ENCODE measurements at places on chromosomes 6 and 20.

GRCh38 chr6:125277838-125278237 is 23.9 kb downstream of the HDDC2 start:
- DNase-seq = no peak

GRCh38 chr6:37861452-37861851 is 41.9 kb downstream of the ZFAND3 start:
- DNase-seq = no peak

GRCh38 chr6:166749666-166750065 is 122.6 kb upstream of the RPS6KA2 start:
- no peak for DNase-seq

GRCh38 chr20:57308451-57309271 is 20.9 kb upstream of the SPO11 start:
- DNase-seq = no peak

DNA sequence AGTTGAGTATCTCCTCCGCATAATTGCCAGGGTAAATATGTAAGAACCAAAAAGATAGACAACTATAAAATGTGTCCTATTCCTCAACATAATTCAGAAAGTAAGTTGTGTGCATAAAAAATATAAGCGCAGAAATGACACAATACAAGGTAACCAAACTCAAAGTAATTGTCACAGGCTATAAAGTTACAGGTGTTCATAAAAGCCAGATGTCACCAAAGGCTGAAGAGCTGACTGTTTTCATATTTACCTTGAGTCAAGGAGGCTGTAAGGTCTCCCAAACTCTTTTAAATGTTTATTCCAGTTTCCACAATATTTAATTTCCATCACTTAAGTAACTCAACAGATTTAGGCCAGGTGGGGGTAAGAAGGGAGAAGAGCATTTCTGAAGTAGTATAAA is 192.2 kb upstream of the MARCKS start:
- DNase-seq = no peak

DNA sequence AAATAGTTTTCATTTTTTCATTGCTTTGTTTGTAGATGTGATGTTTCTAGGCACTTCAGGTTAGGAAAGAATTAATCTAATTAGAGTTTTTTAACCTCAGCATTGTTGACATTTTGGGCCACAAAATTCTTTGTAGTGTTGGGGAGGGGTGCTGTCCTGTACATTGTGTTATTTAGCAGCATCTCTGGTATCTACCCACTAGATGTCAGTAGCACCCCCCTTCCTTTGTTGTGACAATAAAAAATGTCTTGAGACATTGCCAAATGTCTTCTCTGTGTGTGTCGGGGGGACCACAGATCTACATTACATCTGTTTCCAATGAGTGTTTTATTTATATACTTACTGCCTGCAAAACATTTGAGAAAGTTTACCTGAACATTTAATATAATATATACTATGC is 45.6 kb downstream of the EYA4 start:
- DNase-seq = peak; percentile 14

DNA sequence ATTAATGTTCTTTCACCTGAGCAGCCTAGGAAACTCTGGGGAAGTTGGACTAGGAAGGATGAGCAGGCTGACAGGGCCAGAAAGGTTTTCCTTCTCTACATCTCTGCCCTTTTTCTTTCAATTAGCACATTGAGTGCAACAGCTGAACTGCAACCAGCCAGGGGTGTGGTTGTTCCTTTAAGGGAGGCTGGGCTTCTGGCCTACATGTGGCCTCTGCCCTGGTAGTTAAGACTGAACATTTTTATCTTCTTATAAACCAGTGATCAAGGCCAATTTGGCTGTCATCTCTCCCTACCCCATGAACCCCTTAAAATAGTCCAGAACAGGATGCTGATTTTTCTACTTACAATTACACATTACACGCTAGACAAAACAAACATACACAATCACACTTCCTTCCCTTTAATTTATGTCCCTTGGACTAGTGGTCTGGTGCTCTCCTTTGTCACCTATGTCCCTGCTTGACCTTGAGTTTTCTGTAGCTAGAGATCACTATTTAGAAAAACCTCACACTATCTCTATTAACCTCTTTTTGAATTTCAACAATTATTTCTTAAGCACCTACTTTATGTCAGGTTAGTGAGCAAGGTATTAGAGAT is 60.3 kb downstream of the RNF217 start:
- DNase-seq = peak; percentile 64

GRCh38 chr20:48683467-48684175 is 144.2 kb downstream of the PREX1 start:
- no peak for DNase-seq

DNA sequence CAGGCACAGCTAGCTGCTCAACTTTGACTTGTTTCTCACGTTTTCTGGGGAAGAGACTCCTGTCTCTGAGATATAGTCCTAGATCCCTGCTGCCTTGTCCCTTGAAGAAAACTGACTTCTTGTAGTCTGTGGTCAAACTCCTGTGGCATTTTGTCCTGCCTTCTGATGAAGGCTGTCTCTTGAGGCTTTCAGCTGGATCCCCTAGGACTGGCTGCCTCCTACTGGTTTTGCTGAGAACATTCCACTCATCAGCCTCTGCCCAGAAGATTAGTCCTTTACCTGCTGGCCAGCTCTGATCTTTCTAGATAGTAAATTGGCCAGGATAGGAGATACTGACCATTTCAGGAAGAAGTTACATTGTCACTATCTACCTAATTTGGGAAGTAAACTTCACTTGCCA is 71.9 kb upstream of the CNR1 start:
- DNase-seq = peak; percentile 6

GRCh38 chr20:44031781-44032582 is 117.3 kb downstream of the TOX2 start:
- DNase-seq = no peak

DNA sequence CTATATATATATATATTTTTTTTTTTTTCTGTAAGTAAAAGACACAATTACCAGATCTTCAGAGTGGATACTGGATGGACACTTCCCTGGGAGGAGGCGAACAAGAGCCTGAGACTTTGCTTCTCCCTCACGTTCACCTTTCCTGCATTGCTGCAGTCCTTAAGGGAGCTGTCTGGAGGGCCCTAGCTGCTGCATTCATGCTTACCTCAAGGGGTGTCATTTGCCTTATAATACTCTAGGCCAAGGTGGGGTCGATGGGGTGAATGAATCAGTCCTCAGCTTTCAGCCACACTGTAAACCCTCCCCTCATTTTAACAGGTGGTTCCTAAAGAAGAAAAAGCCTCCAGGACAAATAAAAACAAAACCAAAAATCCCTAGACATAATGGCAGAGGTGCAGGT is 34.8 kb upstream of the CD83 start:
- no peak for DNase-seq

GRCh38 chr6:54633601-54634000 is 213.0 kb upstream of the FAM83B start:
- no peak for DNase-seq

- no peak for DNase-seq
Observed at GRCh38 chr20:56004007-56004406, 1.3 kb downstream of the CBLN4 start.

- no peak for DNase-seq
Observed at GRCh38 chr6:132445201-132445951, 44.1 kb upstream of the MOXD1 start.

DNA sequence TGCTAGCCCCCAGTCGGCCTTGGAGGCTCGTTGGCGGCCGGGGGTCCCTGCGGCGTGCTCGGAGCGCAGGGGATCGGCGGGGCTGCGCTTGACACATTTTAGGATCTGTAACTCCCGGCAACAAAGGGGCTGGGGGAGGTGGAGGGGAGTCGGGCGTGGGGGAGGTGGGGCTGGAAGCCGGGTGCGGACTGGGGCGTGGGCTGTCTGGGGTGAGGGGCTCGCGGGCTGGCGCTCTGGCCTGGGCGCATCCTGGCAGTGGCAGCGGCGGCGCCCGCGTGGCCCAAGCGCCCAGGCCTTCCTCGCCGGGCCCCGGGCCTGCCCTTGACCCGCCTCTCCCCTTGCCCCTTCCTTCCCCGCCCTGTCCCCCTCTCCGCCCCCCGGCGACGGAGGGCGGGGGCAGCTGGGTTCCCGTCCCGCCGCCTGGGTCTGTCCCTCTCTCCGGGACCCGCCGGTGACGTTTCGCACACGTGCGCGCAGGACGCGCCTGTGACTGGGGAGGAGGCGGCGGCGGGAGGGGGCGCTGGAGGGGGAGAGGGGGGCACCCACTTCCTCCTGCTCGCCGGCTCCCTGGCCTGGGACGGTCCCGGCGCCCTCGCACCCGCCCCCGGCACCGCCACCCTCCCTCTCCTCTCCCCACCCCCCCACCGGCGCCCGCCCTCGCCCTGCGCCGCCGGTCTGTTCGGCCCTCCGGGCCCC is 1.5 kb downstream of the E2F3 start:
- peak; percentile 93 for DNase-seq

DNA sequence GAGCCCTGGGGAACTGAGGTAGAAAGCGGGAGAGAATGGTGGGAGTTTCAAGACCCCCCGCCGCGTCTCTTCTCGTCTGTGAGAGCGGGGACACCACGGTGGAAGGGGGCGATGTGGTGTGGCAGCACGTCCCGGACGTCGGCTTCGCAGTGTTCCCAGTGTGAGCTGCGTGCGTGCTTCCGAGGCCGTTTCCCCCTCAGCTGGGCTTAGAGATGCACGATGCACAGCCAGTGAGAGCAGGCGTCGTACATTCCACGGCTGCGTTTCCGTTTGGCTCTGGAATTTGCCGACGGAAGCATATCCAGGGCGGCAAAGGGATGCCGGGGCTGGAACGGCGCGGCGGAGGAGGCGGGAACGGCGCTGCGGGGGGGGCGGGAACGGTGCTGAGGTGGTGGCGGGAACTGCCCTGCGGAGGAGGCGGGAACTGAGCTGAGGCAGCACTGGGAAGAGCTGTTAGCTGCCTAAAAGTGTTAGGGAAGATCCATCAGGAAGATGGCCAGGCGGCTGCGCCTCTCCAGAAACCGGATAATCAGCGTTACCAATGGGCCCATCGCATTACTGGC is 37.7 kb downstream of the KIF25 start:
- DNase-seq = no peak

- DNase-seq = no peak
Observed at GRCh38 chr6:137951064-137951597, 84.1 kb downstream of the TNFAIP3 start.

- no peak for DNase-seq
Observed at GRCh38 chr20:43911066-43911465, 3.6 kb upstream of the TOX2 start.

GRCh38 chr6:139955366-139956155 is 581.1 kb upstream of the CITED2 start:
- DNase-seq = no peak

DNA sequence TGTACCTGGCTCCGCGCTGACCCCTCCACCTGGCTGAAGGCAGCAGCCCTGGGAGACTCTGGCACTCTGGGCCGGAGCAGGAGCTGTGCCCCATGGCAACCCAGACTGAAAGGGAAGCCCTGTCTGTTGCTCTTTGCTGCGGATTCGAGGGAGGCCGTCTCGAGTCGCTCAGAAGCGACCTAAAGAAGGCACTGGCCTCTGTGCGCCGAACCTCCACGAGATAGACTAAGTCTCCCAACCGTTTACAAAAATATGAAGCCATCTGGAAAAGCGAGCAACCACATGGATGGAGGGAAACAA is 10.5 kb upstream of the TBX18 start:
- DNase-seq = no peak

DNA sequence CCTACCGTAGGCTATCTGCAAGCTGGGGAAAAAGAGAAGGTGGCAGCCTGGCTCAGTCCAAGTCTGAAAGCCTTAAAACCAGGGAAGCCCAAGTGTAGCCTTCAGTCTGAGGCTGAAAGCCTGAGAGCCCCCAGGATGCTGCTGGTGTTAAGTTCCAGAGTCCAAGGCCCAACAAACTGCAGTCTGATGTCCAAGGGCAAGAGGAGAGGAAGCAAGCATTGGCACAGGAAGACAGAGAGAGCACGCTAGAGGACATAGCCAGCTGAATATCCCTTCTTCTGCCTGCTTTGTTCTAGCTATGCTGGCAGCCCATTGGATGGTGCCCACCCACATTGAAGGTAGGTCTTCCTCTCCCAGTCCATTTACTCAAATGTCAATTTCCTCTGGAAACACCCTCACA is 12.1 kb upstream of the L3MBTL1 start:
- no peak for DNase-seq

DNA sequence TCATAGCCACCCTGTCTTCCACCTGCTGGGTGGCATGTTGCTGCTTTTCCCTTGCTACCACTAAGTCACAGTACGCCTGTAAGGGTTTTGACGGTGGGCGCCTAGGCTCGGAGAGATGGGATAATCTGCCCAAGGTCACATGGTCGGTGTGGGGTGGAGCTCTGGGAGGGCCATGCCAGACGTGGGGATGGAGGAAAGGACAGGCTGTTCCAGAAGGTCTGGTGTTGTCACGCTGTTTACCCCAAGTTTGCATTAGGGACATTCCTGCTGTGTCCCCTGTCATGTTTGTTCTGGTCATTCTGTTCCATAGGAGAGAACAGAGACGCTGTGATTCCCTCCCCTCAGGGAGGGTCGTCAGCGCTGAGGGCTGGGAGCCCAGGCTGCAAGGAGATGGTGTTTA is 16.1 kb downstream of the IP6K3 start:
- DNase-seq = no peak

DNA sequence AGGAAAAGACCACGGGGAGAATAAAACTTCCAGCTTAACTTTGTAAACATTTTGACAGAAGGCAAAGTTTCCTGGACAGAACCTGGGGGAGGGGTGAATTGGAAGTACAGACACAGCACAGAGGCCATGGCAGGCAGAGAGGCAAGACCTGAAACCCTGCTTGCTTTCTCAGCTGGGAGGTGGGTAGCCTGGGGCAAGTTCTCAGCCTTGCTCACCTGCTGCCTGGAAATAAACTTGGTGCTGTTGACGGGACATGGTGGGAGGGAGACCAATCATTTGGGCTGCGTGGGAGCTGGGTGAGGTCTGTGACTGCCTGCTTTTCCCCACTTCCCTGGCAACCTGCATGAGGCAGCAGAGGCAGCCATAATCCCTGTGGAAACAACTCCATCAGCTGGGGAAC is 221.3 kb downstream of the MOXD1 start:
- DNase-seq = no peak

- DNase-seq = no peak
Observed at GRCh38 chr6:18988636-18989035, 601.5 kb downstream of the RNF144B start.

DNA sequence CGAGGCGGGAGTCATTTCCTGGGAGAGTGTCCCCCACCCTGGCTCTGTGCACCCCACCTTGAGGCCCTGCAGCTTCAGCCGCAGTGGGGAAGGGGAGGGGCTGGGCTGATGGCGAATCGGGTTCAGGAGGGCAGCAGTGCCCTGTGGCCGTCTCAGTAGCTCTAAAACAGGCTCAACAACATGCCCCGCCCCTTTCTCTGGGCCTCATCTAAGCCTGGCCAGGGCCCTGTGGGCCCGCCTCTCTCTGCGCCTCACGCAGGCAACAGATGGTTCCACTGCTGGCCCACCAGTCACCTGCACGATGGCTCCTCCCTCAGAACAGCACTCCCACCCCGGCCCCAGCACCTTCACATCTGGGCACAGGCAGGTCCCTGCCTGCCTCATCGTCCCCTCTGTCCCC is 30.2 kb downstream of the CHRNA4 start:
- DNase-seq = no peak

GRCh38 chr20:44979090-44979621 is 12.8 kb downstream of the STK4 start:
- DNase-seq = peak; percentile 86
